ENCODE measurements at places on chromosomes 5 and 9.

GRCh38 chr9:94927762-94928670 is 201.5 kb downstream of the AOPEP start:
- no peak for DNase-seq

DNA sequence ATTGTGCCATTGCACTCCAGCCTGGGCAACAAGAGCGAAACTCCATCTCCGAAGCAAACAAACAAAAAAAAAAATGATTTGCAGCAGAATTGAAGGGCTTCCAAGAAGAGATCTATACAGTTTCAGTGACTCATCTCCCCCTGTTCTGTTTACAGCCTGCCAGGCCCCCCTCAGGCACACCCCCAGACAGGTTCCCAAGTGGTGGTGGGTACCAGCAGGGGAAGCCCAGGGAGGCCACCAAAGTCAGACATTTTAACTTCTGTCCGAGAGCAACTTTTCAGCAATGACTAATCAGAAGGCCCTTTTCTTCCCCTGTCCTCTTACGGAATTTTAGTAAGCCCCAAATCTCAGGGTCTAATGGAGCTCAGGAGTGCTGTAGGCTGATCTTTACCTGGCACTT is 98.7 kb downstream of the PAX5 start:
- no peak for DNase-seq

GRCh38 chr9:29214154-29214689 is 1640.9 kb upstream of the C9orf72 start:
- no peak for DNase-seq

GRCh38 chr9:112571624-112572355 is 85.2 kb downstream of the KIAA1958 start:
- DNase-seq = no peak

- no peak for DNase-seq
These were observed 190.9 kb downstream of the FSTL4 start for GRCh38 chr5:133421394-133421793.
